Liver (tissue), 10 donors: ENCODE measurements at places on chromosomes 11 and 22.

GRCh38 chr22:40241200-40241763 is 63.6 kb downstream of the TNRC6B start:
- no peak for DNase-seq

GRCh38 chr11:68213555-68214172 is 568 bp upstream of the KMT5B start:
- DNase-seq = peak; percentile 86

DNA sequence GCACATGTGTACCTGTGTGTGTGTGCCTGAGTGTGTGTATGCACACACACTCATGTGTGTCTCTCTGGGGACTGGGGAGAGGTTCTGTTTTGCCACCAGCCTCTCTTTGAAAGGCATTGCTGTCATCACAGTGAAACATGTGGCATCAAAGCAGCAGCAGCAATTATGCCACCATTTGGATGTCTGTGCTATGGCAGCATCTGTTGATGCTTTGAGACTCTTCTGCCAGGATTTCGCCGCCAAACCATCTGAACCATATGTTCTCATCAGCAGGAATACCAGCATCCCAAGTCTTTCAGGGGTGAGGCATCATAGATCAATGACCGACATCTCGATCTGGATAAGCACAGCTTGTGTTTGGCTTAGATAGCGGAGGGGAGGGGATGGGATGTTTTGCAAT is 168.6 kb downstream of the FAT3 start:
- no peak for DNase-seq

DNA sequence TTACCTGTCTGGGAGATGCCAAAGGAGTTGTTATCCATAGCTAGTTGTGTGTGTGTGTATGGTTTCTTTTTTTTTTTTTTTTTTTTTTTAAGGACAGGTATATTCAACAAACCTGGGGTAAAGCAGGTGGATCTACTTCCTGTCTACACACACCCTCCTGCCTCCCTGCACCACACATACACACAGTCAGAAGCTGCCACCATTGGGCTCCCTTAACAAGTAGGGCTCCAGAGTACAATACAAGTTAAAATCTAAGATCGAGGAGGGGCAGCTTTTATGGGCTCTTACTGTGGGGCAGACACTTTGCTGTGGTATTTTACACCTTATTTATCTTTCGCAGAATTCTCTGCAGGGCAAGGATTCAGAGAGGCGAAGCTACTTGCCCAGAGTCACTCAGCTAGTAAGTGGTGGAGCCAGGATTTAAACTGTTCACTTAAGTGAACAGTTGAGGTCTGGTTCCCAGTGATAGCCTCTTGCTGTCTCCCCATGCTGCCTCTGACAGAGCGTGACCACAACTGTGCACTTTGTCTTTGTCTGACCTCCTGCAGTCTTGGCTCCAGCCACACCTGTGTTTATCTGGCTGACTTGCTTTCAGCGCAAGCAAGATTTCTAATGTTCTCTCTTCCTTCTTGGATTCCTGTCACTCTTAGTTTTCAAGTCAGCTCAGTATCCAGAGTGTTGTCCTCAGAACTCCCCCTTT is 135.0 kb downstream of the CSNK2A3 start:
- DNase-seq = no peak

DNA sequence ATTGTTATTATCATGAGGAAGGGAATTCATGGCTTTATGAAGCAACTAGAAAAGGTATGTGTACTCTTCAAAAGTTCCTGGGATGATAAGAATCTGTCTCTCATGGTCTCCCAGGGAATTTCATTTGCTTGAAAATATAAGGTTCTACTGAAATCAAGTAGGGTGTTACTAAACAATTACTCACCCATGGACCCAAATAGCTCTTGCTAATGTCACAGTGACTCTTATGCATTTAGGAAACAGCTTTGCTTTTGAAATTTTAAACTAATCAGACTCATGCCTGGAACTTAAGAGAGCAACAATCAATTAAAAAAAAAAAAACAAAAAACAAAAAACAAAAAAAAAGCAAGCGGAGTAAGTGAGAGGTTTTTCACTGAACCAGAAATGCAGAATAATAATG is 1546.3 kb upstream of the TENM4 start:
- no peak for DNase-seq

DNA sequence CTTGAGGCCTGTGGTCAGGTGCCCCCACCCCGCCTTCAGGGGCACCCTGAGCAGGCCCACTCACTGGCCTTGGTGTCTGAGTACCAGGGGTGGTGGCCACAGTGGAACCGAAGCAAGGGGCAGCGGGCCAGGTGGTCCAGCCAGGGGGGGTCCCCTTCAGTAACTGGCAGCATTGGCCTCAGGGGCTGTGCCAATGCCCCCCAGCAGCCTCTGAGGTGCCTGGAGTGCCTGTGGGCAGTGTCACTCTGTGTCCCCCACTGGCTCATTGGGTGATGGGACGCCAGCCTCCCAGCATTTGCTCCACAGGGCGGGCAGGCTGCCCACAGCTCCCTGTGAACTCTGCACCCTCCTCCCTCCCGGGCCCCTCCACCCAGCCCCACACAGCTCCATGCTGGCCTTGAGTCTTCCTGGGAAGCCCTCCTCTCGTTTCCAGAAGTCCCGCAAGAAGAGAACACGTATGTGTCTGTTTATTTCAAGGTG is 29.5 kb upstream of the CARS1 start:
- peak; percentile 47 for DNase-seq

GRCh38 chr11:93289782-93290463 is 40.6 kb upstream of the DEUP1 start:
- DNase-seq = no peak

DNA sequence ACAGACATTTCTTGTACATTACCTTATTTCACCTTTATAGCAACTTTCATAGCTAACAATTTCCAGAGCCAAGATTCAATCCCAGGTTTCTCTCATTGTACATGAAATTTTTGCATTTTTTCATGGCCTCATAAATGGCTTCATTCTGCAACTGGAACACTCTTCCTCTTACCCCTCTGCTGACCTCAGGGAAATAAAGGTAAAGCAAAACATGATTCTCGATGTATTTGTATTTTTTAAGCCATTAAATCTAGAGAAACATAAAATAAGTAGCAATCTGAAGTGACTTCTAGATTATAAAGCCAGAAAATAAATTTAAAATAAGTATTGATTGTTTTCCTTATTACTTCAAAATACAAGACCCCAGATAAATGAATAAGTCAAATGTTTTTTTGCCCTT is at the start of gene OR5T2:
Gene OR5T2, minus strand, starts transcription at position 101 of the 400 bp plus-strand sequence. CDS start 1,193 bp downstream, outside the sequence.
- no peak for DNase-seq

DNA sequence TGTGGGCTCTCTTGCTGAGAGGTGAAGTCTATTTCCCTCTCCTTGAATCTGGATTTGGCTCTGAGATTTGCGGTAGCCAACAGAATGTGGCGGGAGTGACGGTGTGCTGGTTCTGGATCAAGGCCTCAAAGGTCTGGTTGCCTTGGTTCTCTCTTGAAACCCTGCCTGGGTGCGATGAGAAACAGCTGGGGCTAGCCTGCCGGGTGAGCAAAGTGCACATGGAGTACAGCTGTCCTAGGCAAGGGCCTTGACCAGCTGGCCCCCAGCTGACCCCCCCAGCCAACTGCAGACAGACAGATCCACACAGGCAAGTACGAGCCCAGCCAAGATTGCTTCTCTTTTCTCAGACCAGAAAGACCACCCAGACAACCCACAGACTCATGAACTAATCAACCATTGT is 10.8 kb downstream of the SUN2 start:
- DNase-seq = no peak

- peak; percentile 81 for DNase-seq
Observed at GRCh38 chr11:69638941-69639681, 1.8 kb upstream of the CCND1 start.

DNA sequence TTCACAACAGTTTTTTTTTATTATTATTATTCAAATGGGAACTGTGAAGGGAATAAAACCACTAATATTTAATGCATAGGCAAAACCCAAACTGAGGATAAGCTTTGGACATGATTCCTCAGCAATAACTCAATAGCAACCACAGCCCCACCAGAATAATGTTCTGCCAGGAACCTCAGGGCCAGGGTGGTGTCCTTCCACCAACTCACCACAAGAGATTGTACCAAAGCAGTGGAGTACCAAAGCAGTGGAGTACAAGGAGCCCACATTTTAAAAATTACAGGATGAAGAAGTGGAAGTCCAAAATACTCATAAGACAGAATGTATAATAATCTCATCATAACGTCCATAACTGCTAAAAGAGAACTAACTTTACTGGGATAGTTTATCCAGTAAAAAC is 32.5 kb upstream of the FZD4 start:
- no peak for DNase-seq

DNA sequence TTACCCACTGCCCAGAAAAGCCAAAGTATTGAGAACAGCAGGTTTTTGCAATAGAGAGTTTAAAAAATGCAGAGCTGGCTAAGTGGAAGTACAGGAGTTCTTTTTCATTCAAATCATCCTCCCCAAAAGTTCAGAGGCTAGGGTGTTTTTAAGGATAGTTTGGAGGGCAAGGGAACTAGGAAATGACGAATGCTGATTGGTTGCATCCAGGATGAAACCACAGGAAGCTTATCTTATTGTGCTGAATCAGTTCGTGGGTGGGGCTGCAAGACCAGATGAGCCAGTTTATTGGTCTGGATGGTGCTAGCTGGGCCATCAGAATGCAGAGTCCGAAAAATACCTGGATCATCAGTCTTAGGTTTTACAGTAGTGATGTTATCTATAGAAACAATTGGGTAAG is 1427.1 kb downstream of the LRRC4C start:
- no peak for DNase-seq

DNA sequence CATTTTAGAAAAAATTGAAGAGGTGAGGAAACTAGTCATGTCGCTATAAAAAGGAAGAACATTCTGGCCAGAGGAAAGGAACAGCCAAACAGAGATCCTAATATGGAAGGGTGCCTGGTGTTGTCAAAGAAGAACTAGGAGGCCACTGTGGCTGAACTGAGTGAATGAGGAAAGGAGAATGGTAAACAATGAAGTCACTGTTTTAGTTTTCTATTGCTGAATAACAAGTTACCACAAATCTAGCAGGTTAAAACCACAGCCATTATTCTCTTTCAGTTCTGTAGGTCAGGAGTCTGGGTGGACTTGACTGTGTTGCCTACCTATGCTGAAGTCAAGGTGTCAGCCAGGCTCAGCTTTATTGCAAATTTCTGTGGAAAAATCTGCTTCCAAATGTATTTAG is 549.3 kb upstream of the CCDC90B start:
- DNase-seq = no peak

DNA sequence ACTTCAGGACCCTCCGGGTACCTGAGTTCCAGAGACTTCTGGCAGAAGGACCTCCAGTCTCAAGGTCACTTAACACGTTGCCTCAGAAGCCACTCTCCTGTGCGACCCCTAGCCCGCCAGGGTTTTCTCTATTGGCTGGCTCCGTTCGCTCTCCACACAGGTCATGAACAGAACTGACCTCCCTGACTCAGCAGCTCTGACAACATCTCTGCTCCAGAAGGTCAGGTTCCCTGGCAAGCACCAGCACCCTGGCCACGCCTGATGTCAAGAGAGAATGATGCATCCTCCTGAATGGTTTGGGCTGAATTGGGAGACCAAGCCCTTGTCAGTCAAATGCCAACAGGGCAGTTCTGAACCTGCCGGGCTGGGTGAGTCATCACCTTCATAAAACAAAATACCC is 84.3 kb upstream of the TMEM45B start:
- DNase-seq = no peak

DNA sequence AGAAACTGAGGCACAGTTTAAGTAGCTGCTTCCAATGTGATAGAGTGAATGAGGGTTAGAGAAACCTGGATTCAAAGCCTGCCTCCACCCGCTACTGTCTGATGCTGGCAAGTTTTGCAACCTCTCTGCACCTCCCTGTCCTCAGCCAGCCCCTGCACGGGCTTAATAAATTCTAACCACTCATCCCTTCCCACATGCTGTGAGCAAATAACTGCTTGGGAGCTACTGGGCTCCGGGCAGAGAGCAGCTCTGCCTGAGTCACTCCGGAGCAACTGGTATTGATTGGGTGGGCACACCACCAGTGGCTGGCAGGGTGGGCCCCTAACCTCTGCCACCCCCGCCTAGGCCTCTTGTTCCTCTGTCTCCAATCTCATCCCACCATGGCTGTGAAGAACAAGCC is 104.3 kb upstream of the SYT13 start:
- DNase-seq = no peak

DNA sequence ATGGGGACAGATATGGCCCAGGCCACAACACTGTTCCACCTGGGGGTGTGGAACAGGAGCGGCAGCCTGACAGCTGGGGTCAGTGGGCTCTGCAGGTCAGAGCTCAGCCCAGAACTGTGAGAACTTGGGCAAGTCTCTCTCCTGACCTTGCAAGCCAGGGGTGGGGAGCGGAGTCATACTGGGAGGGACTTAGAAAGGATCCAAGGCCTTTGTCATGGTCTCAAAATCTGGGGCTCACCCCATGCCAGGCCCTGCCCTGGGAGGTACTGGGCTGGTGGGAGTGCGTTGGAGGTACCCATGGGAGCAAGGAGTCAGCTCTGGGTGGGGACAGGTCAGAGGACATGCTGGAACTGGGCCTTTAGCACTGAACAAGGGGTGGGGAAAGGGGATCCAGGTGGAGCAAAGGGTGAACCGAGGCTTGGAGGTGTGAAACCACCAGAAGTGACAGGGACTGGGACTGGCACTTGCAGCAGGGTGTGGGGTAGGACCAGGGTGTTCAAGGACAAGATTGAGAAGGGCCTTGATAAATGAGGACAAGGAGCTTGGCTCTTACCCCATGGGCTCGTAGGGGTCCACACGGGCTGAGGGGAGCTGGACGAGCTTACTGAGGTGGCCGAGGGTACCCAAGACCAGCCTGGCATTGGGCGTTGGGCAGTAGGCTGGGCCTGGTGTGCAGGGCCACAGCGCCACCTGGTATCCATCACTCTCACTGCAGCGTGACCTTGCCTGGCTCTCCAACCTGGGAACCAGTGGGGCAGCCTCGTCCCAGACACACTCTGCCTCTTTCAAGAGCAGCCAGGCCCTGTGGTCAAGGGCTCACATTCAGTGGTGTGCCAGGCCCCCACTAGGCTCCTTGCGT is 7.4 kb upstream of the PMM1 start:
- peak; percentile 76 for DNase-seq

GRCh38 chr11:12835286-12835685 is 161.1 kb downstream of the TEAD1 start:
- DNase-seq = no peak

- DNase-seq = no peak
Observed at GRCh38 chr11:120882175-120882574, 141.7 kb upstream of the TBCEL start.

- DNase-seq = no peak
Observed at GRCh38 chr22:19042285-19043120, 79.7 kb downstream of the DGCR2 start.

DNA sequence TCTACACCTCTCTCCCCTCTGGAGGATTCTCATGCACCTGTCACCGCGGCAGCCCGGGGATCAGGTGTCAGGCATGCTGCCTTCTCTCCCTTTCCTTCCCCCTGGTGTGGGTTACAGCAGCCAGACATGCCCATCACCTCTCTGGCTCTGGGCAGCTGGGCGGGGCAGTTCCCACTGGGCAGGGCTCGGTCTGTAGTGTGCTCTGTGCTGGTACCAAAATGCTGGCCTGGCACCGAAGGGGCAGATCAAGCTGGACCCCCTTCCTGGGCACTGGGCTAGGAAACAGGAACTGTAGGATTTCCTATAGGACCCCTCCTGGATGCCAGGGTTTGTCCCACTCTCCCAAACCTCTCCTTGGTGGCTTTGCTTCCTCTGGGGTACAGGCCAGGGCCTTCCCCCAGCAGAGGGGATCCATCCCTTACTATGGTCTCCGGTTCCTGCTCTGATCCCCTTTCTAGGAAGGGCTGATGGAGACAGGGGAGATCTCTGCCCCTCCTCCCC is 821 bp downstream of the GAL3ST1 start:
- no peak for DNase-seq
